Stimulated activated CD8-positive, alpha-beta memory T cell treated with anti-CD3 and anti-CD28 coated beads, Interleukin-12 subunit alpha, Interleukin-12 subunit beta, amount 100 ng/mL, for 1 hour (primary cell): ENCODE measurements at places on chromosomes 5 and 9.

- no peak for DNase-seq
Measured at GRCh38 chr9:131943351-131943841, 136.3 kb downstream of the MED27 start.

GRCh38 chr5:116445311-116445710, 129.3 kb downstream of the SEMA6A start:
- no peak for DNase-seq

- no peak for DNase-seq
Measured at GRCh38 chr5:33929925-33930690, 6.1 kb upstream of the RXFP3 start.

DNA sequence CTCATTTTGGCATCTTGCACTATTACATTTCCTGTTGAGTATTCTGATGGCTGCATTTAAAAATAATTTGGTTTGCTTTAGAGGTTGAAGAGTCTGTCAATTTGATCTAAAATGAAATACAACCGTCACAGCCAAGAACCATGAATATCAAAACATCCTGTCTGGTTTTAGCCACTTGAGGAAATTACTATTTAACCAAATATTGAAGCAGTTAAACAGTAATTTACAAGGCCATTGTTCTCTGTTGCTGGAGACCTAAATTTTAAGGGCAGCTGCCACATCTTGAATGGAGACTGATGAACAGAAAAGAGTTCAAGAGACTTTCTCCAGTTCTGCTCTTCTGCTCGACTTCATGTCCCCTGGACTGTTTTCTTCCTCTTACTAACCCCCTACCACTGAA, 549.4 kb downstream of the LRRC70 start:
- DNase-seq = no peak

GRCh38 chr9:100084734-100085133, 14.1 kb downstream of the ERP44 start:
- DNase-seq = no peak

DNA sequence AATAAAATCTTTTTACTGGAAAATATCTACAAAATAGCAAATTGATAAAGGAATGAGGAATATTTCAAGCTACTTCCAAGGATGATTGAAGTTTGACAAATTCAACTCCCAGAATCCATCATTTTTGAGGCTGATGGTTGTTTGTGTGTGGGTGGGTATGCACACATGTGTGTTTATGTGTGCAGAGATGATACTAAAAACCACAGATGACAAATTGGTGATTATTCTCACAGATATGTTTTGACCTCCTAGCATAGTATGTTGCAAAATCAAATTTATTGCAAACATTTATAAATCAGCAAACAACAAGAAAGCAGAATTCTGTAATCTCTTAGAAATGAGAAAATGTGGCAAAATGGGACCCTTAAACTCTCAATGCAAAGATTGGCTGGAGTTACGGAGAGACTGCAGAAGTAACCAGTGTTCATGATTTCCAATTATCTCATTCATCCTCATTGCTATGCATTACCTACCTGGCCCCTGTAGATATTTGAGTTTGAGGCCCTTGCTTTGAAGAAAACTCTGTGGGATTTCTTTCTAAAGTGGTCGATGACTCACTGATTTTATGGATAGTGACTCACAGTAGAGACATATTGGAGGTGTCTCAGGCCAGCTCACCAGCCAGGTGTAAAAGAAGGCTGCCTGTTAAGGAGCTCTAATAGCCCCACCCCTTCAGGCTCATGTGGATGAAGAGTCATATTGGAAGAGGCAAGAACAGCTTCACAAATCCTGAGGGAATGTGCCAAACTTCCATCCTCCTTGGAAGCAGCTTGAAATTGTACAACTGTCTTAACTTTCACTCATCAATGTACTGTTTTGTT, 44.6 kb upstream of the TMC1 start:
- peak; percentile 29 for DNase-seq

GRCh38 chr9:99004717-99005460, 61.2 kb downstream of the COL15A1 start:
- no peak for DNase-seq

GRCh38 chr5:154714266-154714986, 40.8 kb upstream of the LARP1 start:
- DNase-seq = no peak

GRCh38 chr5:2779459-2779858, 28.0 kb upstream of the IRX2 start:
- no peak for DNase-seq

- no peak for DNase-seq
Measured at GRCh38 chr5:78515670-78516069, 132.9 kb downstream of the LHFPL2 start.

DNA sequence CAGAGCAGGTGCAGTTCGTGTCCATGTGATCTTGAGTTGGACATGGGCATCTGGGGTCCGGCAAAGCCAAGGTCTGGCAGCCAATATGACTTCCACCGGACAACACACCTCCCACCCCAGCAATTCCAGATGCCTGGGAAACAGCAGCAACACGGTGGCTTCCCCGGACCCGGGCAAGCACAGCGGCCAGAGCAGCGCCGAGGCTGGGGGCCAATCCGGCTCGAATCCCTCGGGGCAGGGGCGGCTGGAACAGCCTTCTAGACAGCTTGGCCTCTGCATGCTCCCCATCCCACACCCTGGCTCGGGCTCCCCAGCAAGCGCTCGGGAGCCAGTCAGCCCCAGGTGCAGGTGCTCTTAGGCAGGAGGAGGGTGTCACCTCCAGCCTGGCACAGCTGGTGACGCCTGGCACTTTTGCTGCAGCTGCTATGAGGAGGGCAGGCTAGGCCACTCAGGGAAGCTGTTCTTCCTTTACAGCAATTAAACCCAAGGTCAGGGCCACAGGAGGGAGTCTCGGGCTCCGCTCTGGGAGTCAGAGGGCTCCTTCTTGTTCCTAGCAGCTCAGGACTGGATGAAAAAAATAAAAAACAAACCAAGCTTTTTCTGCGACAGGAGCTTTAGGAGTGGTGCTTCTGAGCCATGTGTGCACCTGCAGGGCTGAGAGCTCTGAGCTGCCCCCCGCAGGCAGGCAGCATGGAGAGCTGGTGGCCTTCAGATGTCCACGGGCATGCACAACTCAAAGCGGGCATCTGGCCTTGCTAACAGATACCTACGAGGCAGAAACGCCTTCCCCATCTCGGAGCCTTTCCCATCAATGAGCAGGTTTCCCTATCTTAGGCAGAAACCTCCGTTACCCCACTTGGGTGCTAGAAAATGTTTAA, 28.2 kb downstream of the DBH start:
- no peak for DNase-seq

- no peak for DNase-seq
Measured at GRCh38 chr5:129001841-129002526, 36.7 kb downstream of the SLC27A6 start.

GRCh38 chr9:89360465-89360864, 42.2 kb downstream of the SECISBP2 start:
- DNase-seq = no peak

DNA sequence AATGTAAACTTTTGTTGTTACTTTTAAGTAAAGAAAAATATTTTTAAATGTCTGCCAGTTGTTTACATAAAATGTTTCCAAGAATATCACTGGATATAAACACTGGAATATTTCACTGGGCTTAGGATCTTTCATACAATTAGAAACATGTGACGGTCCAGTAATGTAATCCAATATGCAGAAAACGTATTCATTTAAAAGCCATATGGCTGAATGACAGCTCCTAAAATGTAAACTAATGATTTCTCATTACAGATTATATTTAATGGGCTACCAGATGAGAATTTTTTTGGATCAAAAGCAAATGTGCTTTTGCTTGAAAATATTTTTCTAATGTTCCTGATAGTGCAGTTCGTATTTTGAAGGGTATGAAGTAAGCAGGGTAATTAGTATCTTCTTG, 124.3 kb downstream of the TTC39B start:
- no peak for DNase-seq

- DNase-seq = no peak
Measured at GRCh38 chr5:59178071-59178470, 595.2 kb downstream of the RAB3C start.

DNA sequence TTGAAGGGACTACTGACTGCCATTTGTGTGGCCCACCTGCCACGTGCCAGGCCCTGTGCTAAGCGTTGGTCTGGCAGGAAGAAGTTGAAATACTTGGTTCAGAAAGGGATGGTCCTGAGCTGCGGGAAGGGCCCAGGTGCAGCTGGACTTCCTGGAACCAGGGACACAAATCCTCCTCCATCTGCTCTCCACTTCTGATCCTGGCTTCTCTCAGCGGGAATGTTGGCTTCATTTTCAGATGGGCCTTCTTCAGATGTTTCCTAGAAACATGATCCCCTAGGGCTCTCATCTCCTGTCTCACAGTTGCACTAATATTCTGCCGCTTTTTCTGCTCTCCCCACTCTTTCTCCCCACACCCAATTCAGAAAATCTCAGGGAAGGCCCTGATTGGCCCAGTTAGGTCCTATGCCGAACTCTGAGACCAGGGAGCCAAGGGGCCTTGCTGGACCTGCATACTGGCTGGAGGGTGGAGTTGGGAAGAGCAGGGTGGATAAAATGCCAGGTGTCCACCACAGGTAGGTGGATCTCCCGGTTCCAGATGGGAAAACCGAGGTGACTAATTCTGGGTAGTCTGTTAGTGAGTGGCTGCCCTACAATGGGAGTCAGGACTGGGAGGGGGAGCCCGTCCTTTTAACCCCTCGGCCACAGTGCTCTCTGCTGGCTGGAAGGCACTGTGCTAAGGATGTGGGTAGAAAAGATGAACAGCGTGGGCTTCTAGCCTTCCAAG, 19.4 kb downstream of the PSAT1 start:
- DNase-seq = no peak

GRCh38 chr5:171418982-171419687, at the start of gene FGF18:
Gene FGF18, plus strand, starts transcription at chr5:171419647. Its CDS starts 553 bp downstream, at chr5:171420200.
- no peak for DNase-seq

DNA sequence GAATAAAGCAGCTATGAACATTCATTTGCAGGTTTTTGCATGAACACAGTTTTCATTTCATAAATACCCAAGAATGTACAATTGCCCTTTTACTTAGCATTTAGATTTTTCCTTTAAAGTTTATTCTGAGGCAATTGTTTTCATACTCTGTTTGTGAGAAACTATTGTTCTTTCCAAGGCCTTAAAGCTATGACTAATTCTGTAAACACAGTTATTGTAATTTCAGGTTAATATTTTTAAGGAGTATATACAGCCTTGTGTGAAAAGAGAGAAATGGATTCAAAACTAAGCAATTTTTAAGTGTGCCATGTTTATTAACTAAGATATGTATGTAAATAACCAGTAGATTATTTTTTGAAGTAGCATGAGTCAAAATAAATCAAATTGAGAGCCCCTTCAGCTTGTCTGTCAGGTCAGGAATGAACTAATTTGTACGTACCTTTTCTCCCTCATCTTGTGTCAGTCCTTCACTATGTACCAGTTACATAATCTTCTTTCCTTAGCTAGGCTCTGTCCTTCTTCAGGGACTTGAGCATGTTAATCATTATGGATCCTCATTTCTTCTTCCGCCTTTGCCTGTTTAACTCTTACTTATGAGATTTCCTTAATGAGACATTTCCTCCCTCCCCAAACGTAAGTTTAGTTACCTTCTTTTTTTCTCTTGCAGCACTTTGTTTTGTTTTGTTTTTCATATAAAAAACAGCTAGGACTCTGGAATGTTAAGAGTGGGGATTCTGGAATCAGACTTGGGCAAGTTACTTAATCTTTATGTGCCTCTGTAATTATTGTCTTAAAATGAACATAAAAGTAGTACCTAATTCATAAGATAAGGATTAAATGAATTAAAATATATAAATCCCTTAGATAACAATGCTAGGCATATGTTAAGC, 63.6 kb downstream of the NIPBL start:
- DNase-seq = no peak

DNA sequence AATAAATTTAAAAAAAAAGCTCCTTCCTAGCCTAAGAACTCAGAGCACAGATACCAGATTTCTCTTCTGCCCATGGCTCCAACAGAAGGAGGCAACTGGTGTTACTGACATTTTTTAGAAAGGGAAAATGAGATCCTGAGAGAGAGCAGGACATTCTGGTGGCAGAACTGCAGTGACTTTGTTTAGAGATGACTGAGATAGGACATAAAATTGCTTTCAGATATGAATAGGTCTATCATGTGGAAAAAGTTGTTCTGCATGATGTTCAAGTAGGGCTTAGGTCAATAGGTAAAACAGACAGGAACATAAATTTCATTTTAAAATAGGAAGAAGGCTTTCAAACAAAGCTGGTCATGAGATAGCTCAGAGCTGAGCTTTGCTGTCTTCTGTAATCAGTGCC, 49.6 kb downstream of the NIPAL4 start:
- DNase-seq = no peak

DNA sequence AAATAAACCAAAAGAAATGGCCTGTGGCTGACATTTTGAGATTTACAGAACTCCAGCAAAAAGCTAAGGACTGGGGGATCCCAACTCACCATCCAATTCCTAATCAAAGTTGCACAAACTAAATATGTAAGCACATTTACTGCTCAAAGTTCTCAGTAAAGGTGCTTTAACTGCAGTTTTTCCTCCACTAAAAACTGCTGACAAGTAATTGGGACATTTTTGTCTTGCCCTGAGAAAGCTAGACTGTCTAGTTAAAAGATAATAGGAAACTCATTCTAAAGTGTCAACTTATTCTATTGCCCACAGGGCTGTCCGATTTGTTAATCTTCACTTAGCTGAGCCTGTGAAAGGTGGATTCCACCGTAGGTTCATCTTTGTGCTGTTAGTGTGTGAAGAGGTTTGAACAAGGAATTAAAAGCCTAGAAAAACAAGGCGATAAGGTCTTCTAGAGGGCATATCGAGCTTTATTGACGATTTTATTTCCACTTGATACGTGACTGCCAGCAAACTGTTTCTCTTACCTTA, 1.0 kb downstream of the DOCK8 start:
- DNase-seq = no peak

- no peak for DNase-seq
Measured at GRCh38 chr9:101650142-101650541, 55.4 kb upstream of the PPP3R2 start.

DNA sequence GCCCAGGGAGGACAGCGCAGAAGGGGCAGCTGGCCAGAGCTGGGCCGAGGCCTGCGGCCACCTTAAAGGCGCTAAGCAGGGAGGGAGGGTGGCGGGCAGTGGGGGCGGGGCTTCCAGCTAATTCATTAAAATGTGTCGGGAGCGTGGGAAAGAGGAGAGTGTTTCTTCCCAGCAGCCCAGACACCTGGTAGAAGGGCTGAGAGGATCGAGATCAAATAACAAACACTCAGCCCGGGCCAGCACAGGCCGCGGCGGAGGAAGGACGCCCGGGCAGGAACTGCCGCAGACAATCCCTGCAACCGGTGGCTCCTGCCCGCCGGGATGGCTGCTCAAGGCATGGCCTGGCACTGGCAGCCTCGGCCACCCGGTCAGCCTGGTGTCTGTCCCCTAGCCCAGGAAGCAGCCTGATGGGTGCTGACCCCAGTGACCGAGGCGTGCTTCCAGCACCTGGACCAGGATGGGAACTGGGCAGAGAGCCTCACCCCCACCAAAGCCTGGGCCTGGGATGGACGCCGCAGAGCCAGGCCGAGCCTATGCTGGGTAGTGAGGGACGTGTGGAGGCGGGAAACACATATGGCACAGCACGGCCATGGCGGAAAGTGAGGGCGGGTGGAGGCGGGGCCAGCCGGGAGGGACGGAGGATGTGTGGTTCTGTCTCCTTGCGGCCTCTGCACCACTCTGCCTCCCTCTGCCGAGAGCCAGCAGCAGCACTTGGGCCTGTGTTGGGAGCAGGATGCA, 3.2 kb upstream of the NRARP start:
- DNase-seq = peak; percentile 24

GRCh38 chr5:145856285-145856818, 16.5 kb downstream of the GRXCR2 start:
- no peak for DNase-seq
